ENCODE measurements at places on chromosomes 12 and 14.

- no peak for DNase-seq
Measured at GRCh38 chr12:34605955-34606748, 583.9 kb downstream of the ALG10 start.

- DNase-seq = no peak
Measured at GRCh38 chr12:12784911-12785814, at the start of gene APOLD1. TSS of gene APOLD1 (plus strand) at chr12:12785659. CDS start at chr12:12785692, 33 bp downstream.

GRCh38 chr12:88895634-88896033, 315.4 kb upstream of the KITLG start:
- DNase-seq = no peak

GRCh38 chr12:79615596-79616560, 74.9 kb downstream of the PAWR start:
- DNase-seq = no peak

GRCh38 chr14:55243386-55243785, 27.8 kb upstream of the FBXO34 start:
- DNase-seq = no peak

- no peak for DNase-seq
Measured at GRCh38 chr12:131736446-131737149, 25.7 kb downstream of the SFSWAP start.

DNA sequence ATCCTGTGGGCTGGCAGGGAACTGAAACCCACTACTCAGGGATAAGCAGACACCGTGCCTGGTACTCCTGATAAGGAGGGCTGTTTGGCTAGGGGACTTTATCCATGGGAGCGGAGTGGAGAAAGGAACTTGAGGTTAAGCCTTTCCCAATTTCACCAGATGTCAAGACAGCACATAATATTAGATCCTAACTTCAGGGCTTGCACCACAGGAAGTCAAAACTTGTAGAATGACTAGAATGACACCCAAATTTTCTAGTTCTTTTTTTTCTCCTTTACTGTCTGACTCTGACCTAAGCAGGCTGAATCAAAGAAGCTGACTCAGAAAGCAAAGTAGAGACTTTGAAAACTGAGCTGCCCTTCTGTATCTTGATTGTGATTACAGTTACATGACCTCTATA, 7.1 kb upstream of the CGRRF1 start:
- no peak for DNase-seq

DNA sequence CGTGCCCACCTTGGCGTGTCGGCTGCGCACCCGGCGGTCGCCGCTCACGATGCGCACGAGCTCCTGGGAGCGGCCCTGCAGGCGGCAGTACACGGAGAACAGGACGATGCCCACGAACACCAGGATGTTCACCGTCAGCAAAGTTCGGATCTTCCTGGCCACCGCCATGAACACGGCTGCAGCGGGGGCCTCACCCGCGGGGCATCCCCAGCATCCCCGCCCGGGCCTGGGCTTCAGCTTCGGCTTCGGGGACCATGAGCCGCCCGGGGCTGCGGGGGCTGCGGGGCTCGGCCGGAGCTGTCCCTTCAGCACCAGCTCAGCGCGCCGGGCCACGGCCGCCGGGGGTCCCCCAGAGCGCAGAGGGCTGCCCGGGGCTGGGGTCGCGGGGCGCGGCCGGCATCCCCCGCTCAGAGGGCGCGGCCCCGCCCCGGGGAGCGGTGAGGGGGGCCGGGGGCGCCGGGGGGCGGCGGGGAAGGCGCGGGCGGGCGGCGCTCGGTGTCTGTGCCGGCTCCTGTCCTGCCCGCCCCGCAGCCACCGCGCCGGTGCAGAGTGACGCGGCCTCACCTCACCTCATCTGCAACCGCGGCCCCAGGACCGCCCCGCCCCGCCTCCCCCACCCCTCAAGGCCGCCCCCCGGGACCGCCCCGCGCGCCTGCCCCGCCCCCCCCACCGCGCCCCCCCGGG, at the start of gene GALNT9:
TSS of gene GALNT9 (minus strand) at position 554 of the 684 bp plus-strand sequence. CDS start at position 168, 386 bp downstream.
- DNase-seq = no peak

DNA sequence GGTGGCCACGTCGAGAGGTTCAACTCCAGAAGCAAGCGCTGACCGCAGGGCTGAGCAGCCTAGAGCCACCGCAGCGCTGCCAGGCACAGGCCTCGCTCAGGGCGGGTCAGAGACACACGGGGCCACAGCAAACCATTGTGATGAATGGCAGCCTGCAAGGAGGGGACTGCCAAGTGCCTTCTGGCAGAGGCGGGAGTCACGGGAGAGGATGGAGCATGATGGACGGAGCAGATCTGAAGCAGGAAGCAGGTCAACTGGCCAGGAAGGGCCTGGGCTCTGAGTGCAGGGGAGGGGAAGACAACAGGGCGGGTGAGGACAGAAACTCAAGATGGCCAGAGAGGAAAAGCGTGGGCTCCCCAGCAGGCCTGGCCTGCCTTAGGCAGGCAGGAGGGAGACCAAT, 49.8 kb downstream of the CDC42BPB start:
- DNase-seq = no peak

DNA sequence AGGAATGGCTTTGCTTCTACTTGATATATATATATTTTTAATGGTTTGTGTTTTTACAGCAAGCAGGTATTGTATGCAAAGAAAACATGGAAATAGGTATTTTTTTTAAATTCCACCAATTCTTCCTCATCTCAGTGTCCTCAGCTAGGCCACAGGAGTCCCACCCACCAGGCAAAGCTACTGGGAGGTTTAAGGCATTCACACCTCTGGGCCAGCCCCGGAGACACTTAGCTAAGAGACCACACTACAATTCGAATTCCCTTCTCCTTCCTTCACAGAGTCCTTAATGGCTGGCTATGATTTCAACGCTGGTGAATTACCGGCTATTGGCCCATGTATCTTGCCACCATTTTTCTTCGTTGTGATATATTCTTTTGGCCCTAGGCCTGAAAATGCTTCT, 71.4 kb downstream of the SLC15A4 start:
- no peak for DNase-seq

DNA sequence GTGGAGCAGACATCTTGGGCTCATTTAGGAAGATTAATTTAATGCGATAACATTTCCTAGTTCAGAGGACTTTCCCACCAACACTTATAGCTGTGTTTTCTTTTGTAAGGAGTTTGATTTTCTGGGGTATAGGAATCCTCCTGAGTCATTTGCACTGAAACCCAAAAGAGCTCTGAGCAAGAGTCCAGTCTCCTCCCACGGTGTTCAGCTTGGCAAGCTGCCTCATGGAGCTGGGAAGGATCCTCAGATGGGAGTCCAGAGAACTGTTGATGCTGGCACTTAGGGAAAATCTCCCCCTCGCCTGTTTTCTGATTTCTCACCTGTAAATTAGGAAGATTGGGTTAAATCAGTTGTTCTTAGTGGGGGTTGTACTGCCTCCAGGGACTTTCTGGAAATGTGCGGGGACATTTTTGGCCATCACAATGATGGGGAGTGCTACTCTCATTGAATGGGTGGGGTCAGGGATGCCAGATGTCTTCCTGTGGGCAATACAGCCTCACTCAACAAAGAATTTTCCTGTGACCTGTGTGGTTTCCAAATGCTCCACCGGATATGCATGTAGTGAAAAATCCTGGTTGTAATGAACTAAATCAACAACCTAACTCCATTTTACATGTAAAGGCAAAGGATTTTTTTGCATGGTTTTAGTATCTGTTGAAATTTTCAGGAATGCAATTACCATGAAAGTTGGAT, 150.6 kb downstream of the ADCK1 start:
- no peak for DNase-seq

DNA sequence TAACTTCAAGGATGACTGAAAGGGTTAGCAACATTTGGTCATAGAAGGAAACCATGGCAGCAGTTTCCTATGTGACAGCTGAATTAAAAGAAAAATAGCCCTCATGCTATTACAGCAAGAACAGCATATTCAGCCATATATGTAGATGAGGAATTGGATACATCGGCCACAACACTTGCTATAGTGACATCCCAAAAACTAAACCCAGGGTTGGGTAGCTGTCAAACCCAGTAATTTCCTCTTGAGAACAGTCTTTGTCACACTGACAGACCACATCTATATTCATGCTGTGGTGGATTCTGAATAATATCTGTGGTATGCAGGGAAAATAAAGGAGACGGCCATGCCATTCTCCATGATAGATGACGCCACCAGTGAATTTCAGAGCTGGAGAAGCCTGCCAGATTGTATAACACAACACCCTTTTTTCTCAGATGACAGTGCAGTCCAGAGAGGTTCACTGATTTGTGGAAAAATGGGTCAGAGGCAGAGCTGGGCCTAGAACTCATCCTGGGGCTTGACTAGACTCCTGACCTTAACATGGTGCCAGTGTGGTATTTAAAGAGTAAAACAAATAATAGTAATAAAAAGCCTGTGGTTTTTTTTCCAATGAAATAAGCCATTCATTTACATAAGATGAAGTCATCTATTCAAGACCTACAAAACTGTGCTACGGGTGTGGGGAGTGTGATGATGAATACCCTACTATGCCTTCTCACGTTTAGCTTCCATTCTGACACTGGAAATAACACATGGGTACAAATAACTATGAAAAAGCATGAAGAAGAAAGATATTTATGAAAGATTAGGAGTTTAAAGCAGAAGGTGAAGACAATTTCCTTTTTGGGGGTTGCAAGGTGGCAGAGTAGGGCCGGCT, 32.3 kb downstream of the EFCAB11 start:
- DNase-seq = no peak

DNA sequence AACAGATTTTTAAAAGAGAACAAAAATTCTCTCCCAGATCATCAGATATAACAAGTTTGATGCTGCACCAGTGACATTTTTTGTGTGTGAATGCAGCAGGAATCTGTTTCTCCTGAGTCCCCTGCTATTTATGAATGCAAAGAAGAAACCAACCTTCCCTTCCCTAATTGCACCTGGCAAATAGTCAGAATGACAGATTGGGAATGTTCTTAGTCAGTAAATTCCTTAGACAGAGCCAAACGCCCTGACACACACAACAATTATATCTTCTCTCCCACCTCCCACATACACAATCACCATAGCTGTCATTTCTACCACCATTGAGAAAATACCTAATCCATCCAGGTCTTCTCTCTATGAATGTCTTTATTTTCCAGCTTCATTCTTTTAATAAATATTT, 174.4 kb downstream of the ALG10B start:
- no peak for DNase-seq

DNA sequence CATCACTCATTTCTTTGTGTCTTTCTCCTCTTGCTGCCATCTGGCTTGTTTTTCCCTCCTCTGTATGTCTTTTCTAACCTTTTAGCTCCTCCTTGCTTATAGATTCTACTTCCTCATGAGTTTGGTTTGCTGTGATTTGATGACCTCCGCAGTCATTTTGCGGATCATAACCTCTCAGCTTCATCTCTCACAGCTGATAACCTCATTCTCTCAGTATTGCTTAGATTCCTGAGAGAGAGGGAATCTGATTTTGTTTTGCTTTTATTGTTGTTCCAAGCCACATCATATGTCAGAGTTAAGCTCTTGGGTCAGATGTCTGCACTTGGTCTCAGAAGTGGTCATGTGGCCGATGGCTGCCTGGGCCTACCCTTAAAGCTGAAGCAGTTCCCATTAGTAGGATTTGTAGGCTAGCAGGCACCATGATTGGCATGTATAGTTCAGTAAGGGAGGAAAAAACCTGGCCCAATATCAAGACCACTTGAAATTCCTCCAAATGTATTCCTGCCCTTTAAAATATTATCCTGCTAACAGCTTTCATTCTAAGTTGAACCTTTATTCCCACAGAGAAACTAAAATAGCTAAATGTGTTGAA, 13.5 kb downstream of the ZNF664 start:
- no peak for DNase-seq

GRCh38 chr12:48923117-48923516, 2.2 kb downstream of the FKBP11 start:
- DNase-seq = no peak

DNA sequence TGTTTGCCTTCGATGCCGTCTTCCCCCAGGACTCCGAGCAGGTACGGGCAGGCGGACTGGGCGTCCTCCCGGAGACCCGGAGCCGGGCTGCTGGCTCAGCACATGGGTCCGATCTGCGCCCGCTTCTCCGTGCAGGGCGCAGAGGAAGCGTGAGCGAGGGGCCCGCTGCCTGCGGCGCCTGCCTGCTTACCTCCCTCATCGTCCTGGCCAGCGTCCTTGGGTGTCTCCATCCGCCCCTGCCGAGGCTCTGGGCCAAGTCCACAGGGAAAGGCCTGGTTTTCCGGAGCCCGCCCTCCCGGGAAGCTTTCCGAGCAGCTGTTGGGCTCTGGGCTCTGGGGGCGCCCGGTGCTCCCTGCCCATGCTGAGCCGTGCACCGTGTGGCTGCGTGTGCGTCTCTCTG, 33.5 kb downstream of the KIF26A start:
- no peak for DNase-seq

- DNase-seq = no peak
Measured at GRCh38 chr14:104577426-104577825, 2.1 kb upstream of the C14orf180 start.

DNA sequence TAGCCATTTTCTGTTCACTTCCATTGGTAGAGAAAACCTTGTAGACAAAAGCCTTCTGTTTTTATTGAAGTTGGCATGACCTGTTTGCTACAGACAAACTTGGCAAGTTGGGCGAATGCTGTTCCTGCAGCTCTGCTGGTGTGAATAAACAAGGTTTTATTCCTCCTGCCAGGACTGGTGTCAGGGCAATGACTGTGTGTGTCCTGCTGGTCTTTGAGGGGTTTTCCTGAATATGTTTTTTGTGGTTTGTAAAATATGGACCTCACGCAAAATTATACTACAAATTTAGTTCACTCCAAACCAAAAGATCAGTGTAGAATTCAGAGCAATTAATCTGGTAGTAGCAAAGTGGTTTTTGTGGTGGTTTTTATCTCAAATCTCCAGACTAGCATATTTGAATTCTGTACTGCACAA, 140.8 kb downstream of the ERC1 start:
- DNase-seq = no peak

GRCh38 chr12:6998715-6999451, 19.4 kb downstream of the LPCAT3 start:
- DNase-seq = no peak

- no peak for DNase-seq
Measured at GRCh38 chr14:60313093-60313492, 64.1 kb downstream of the PPM1A start.

DNA sequence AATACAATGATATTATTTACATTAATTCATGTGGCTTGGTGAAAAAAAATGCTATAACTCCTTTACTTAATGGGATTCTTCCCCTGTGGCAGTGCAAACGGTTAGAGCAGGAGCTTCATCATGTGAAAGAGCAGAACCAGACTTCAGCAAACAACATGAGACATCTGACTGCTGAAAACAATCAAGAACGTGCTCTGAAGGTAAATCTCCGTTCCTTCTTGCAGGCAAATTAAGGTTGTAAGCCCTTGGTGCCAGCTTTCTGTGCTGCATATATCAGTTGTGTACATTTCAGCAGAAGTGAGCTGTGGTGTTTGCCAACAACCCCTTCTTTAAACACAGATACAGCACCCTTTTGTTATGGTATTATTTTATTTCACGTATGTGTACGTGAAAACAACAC, 171.7 kb downstream of the MIPOL1 start:
- DNase-seq = peak; percentile 62

GRCh38 chr12:50589650-50590435, 85.1 kb downstream of the DIP2B start:
- DNase-seq = no peak

DNA sequence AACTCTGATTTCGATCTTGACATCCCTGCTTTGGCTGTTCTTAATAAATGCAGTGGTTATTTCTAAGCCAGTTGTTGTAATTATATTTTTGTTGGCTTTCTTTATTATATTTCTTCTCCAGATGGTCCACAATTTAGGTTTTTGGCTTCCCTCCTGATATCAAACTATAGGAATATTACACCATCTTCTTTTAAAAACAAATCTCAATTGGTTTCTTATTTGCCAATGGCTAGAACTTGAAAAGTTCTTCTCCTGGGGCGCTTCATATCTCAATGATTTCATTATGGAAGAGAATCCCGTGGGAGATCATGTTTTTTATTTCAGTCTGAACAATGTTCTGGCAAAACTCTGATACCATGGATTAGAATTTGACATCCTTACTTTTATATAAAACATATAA, 292.3 kb downstream of the FLRT2 start:
- DNase-seq = no peak

Measured in COR-L47 (cell line).